ENCODE measurements at places on chromosomes 2 and 18.

- H3K36me3 ChIP-seq: no peaks in the 10 kb centered on the region
- no peak overlapping the region for H3K27ac ChIP-seq
- no peak overlapping the region for H3K4me3 ChIP-seq
- no peak for DNase-seq
These were observed 200.5 kb downstream of the ACKR3 start for GRCh38 chr2:236769981-236770671.

DNA sequence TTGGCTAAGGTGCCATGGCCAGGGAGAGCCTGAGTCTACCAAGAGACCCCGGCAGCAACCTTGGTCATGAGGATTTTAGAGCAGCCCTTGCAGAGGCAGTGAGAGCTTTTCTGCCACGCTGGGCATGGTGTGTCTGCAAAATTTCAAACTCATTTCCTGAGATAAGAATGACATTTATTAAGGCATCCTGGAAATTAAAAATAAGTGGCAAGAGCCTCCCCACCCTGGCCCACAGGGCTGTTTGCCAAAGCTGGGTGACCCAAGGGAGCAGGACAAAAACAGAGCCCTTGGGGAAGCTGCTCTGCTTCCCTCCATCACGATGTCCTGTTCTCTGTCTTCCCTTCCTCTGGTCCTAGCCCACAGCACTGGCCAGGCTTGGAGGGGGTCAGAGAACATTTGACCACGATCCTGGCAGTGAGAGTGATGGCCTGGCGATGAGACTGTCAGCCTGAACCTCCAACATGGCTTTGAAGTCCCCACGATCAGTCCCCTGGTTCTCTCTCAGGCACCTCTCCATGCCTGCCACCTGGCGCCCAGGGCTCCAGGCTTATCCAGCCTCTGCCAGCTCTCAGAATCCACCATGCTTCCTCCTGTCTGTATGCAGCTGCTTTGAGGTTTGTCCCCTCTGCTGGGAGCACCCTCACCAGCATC is 68.9 kb upstream of the RMDN2 start:
- no peaks in the 10 kb centered on the region for H3K36me3 ChIP-seq
- H3K27ac ChIP-seq: no peak overlapping the region
- peaks cover 27% of the 10 kb centered on the region for H3K4me1 ChIP-seq
- H3K27me3 ChIP-seq: no peaks in the 10 kb centered on the region
- H3K4me3 ChIP-seq: no peak overlapping the region

DNA sequence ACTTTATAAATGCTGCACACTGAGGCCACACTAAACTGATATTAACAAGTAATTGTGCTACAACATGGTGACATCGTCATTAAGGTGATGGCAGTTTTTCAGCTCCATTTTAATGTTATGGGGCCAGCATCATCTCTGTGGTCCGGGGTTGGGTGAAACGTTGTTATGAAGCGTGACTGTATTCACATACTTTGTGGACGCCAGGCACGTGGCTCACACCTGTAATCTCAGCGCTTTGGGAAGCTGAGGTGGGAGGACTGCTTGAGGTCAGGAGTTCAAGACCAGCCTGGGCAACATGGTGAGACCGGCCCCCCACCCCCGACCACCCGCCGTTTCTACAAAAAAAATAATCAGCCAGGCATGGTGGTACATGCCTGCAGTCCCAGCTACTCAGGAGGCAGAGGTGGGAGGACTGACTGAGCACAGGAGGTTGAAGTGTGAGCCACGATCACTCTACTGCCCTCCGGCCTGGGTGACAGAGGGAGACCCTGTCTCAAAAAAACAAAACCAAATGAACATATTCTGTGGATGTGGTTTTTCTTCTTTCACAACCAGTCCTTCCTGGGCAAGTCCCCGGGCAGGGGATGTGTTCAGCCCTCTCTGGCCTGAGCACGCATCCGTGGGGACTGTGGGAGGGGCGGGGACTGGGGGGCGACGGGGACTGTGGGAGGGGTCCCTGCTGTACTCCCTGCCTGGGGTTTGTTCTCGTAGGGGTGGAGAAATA is 12.9 kb upstream of the GAL3ST2 start:
- no peaks in the 10 kb centered on the region for H3K27me3 ChIP-seq
- H3K4me3 ChIP-seq: no peak overlapping the region
- H3K36me3 ChIP-seq: peaks cover 5% of the 10 kb centered on the region
- no peak for DNase-seq

- no peaks in the 10 kb centered on the region for H3K27me3 ChIP-seq
- no peaks in the 10 kb centered on the region for H3K36me3 ChIP-seq
- no peak overlapping the region for H3K4me3 ChIP-seq
- no peaks in the 10 kb centered on the region for H3K4me1 ChIP-seq
These were observed 890.7 kb upstream of the POU3F3 start for GRCh38 chr2:103963146-103963725.

DNA sequence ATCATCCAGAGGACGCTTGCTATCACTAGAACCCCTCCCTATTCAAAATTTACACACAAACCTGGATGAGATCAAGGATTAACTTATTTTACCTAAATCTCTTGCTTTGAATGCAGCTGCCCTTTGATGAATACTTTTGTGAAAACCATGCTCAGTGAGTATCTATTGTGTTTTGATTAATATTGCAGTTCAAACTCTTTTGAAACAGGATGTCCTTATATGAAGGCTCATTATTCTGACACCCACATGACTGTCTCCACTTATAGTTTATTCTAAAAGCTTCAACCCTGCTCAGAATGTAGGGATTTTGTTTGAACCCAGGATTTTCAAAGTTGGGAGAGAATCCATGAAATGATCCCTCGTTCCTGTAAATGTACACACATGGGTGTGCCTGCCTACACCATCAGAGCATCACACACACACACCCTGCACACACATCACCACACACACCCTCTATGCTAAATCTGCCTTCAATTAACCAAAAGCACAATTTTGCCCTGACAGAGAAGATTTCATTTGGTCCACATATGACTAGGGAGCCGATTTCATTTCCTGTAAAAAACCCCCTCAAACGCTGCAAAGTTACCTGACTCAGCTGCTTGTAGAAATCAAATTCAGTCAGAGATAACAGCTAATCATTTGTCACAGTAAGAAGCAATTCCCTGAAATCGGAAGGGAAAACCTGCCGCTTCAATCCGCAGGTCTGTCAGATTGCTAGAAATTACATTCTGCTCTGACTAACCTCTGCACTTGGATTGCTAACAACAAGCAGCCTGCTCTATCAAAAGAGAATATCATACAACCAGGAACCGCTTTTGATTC is 65.2 kb downstream of the ZEB2 start:
- no peaks in the 10 kb centered on the region for H3K4me1 ChIP-seq
- no peak overlapping the region for H3K4me3 ChIP-seq
- DNase-seq: no peak
- 0 out of 2 replicates have a peak, but pooled peaks cover 4% of the 10 kb centered on the region for H3K27me3 ChIP-seq

DNA sequence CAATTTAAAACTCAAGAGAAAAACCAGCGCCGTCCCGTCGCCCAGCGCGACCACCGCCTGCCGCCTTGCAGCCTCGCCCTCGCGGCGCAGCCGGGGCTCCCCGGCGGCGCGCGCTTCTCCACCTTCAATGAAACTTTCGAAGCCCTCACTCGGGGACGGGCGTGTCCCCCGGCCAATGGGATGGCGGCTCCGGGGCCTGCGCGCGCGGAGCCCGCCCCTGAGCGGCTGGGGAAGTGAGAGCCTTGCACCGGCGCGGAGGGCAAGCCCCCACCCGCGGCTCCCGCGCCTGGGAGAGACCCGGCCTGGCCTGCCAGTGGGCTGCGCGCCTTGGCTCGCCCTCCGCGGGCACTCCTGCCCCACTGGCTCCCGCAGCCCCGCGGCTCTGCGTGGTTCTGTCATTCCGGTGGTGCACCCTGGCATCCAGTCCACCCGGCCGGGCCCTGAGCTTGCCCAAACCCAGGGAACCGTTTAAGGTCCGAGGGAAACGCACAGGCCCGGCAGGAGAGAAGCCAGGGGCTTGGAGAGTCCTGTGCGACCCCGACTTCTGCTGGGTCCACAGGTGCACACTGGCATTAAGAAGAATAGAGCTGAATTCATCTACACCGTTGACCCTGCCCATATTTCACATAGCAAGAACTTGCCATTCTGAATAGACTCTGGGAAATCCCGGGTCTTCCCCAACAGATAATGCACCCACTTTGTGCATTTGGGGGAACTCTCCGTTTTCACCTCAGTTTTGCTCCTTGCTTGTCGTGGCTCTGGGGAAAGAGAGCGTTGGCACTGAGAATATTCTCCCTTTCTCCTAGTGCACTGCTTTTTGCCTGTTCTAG is at the start of gene PIEZO2:
TSS of gene PIEZO2 (minus strand) at position 129 of the 830 bp plus-strand sequence. CDS start 981 bp downstream, outside the sequence.
- peak within 1 kb of the TSS; percentile 88 for H3K27ac ChIP-seq
- H3K36me3 ChIP-seq: no peaks in the 10 kb centered on the region
- H3K4me1 ChIP-seq: peaks cover 23% of the 10 kb centered on the region
- no peaks in the 10 kb centered on the region for H3K27me3 ChIP-seq
- H3K4me3 ChIP-seq: peak within 1 kb of the TSS; percentile 95
- DNase-seq: peak; percentile 43

GRCh38 chr2:49582946-49583345 is 428.6 kb upstream of the FSHR start:
- H3K27ac ChIP-seq: no peak overlapping the region
- no peak for DNase-seq
- H3K4me1 ChIP-seq: no peaks in the 10 kb centered on the region
- H3K27me3 ChIP-seq: no peaks in the 10 kb centered on the region
- H3K36me3 ChIP-seq: no peaks in the 10 kb centered on the region

DNA sequence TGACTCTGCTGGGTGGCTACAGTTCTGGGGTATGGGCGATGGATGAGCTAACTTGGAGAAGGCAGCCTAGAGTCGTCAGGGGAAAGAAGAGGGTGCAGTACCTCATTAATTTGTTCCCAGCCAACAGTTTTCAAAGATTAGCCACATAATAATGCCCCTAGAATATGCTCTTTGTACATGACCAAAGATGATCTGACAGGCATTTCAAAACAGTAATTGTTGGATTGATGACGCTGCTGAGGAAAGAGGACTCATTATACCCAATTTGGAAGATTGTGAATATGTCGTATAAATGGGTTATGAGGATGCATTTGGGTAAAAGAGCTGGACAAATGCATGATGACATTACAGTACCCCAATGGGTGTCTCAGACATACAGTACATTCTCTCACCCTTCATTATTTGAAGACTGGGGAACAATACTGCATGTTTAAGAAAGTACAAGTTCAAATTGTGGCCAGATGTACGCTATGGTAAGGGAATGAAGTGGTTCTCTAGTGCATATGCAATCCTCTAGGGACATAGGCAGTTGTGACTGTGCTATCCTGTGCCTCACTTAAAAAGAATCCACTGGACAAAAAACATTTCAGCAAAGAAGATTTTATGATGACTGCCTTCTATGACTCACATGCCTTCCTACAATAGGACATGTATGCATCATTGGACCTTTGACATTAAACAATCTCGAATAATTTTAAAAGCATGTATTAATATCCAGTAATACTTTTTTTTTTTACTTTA is 233.2 kb downstream of the CNTNAP5 start:
- H3K4me1 ChIP-seq: no peaks in the 10 kb centered on the region
- H3K4me3 ChIP-seq: no peak overlapping the region
- DNase-seq: no peak
- H3K27me3 ChIP-seq: no peaks in the 10 kb centered on the region
- no peaks in the 10 kb centered on the region for H3K36me3 ChIP-seq
